Upper lobe of right lung (tissue), 1 donor: ENCODE measurements at places on chromosomes 3 and 15.

GRCh38 chr15:69298697-69299441 is at the start of gene PAQR5:
TSS of gene PAQR5 (plus strand) at chr15:69298912. CDS start at chr15:69360081, 61,169 bp downstream.
- peak; percentile 89 for DNase-seq

DNA sequence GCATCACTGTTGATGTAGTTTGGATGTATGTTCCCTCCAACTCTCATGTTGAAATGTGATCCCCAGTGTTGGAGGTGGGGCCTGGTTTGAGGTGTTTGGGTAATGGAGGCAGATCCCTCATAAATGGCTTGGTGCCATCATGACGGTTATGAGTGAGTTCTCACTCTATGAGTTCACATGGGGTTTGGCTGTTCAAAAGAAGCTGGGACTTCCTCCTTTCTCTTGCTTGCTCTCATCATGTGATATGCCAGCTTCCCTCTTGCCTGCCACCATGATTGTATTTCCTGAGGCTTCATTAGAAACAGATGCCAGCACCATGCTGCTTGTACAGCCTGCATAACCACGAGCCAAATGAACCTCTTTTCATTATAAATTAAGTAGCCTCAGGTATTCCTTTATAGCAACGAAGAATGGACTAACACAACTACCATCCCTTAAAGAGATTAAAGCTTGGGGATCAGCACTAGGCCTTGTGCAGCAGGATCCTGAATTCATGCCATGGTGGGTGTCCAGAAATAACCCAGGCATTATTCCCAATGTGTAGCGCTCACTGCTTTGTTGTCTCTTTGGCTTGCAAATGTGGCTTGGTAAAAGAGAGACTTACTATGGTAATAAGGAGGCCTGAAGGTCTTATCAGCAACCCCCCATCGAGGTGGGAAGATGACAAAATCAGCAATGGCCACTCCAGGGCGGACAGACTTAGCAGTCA is 41.9 kb downstream of the NDUFB4 start:
- no peak for DNase-seq

- no peak for DNase-seq
Observed at GRCh38 chr3:2204054-2204453, 105.4 kb downstream of the CNTN4 start.

- DNase-seq: peak; percentile 72
Observed at GRCh38 chr15:76059320-76060117, at the start of gene TMEM266. TSS of gene TMEM266 (plus strand) at chr15:76059985. CDS start at chr15:76134264, 74,279 bp downstream.

DNA sequence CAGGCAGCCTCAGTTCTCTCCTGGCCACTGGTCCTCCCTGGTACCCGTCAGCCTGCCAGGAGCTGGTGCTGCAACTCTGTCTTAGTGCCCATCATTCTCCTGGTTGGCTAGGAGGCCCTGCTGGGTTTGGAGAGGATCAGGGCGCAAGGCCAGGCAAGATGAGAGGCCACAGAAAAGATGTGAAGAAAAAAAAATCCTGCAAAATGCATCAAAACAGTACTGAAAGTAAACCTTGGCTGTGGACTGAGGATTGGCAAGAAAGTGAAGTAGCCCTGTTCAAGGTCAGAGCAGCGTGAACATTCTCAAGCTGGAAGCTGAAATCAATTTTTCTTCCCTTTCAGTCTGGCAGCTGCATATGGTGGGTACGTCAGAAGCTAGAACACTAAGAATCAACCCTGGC is 74.2 kb downstream of the GTF2E1 start:
- DNase-seq: no peak

DNA sequence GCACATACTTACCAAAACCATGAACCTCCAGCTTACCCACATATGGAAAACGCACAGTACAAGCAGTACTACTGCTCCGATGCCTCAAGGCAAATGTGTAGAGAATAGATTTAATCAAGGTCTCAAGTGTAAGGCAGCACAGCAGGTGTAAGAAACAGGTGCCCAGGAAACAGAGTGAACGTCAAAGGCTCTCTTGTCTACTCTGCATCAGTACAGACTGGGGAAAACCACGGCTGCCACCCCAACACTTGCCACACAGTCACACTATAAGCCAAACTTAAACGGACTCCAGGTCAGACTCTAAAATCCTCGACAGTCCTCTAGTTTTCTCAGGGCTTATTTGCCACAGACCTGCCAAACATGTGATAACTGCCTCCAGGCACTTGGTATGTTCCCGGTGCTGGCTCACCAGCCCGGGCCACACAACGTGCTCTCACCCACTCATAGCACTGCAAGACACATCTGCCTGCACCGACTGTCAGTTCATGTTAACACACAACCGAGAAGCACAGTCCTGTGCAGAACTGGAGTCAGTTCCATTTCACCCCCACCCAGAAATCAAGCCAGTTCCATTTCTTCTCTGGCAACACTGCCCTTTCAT is 30.6 kb downstream of the ABCC5 start:
- no peak for DNase-seq

DNA sequence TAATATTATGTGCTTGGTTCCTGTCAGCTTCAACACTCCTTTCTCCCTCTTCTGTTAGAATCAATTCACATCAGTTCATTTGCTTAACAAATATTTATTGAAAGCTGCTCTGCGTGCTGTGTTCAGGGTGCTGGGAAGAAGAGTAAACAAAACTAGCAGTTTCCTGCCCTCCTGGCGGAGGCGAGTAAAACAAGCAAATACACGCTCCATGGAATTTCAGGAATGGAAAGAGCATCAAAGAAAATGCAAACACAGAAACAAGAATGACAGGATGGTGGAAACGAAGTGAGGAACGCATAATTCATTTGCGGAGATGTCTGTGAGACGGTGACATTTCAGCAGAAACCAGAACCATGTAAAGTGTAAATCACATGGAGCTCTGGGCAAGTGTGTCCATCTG is 49.4 kb upstream of the SPTSSB start:
- DNase-seq: no peak
